Right hindlimb (tissue), 1 donor: ENCODE measurements at places on chromosomes 7 and 10.

DNA sequence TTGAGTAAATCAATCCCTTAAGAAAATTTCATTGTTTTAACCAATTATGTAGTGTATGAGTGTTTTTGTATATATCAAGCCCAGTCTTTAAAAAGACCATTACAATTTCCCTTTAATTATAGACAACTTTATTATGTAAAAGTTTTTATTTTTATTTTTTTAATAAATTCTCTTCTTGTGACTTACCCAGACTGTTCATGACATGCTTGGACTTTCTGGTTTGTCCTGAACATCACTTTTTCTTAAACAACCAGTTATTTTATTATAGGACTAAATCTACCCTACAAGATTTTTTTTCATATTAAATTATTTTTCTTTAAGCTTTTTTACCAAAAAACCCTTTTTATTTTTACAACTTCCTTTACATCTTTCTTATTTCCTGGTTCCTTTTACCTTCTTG is 410.4 kb downstream of the ATRNL1 start:
- no peak for DNase-seq

GRCh38 chr10:65496541-65496940 is 1429.3 kb upstream of the LRRTM3 start:
- no peak for DNase-seq

DNA sequence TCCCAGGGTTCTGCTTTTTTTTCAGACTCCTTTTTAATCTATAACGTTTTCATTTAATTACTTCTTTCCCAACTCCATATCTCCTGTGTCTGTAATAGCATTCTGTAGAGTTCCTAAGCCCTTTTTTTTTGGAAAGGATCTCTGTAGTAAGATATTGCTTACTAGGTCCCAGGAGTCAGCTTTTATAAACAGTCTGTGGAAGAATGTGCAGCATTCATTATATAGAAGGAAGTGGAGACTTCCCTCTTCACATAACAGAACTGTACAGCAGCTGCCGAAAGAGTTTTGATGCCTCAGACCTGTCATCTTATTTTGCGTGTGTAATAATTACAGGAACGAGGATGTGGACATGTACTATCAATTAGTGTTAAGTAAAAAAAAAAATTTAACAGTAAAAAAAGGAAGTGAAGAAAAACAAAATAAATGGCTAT is 7.4 kb upstream of the STEAP4 start:
- no peak for DNase-seq

DNA sequence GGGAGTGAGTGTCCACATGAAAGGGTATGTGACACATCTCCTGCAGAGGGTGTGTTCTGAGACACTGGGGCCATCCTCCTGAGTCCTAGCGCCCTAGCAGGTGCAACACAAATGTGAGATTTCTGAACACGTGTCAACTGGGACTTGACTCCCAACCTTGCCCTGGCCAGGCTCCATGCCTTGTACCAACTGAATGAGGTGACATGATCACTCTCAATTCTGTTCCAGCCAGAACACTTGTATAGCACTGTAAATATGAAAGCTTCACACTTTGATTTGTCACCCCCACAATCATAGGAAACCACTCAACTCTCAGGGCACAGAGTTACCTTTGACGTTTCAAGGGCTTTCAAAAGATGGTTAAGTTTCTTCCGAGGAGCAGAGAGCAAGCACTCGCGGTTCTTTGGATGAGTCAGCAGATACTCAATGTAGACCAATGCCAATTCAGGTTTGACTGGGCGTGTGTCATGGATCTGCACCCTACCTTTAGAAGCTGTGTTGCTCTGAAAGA is 48.6 kb downstream of the NCAPG2 start:
- no peak for DNase-seq

GRCh38 chr7:134636008-134636449 is 10.6 kb upstream of the BPGM start:
- no peak for DNase-seq

DNA sequence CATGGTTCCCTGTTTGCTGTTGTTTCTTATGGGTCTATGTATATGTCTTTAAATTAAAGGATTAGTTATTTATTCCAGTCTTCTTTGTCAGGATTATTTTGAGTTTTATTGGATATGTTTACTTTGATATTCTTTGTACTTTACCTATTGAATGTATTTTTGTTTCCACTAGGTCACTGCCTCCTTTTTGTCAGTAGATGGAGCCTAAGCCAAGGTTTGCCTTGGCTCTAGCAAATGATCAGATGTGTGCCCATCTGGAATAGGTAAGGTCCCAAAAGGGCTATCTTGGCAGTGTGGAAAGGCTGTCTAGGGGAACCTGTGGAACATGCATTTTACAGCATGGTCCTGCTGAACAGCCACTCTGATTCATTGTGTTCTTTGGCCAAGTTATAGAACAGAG is 337.3 kb upstream of the GHITM start:
- no peak for DNase-seq

DNA sequence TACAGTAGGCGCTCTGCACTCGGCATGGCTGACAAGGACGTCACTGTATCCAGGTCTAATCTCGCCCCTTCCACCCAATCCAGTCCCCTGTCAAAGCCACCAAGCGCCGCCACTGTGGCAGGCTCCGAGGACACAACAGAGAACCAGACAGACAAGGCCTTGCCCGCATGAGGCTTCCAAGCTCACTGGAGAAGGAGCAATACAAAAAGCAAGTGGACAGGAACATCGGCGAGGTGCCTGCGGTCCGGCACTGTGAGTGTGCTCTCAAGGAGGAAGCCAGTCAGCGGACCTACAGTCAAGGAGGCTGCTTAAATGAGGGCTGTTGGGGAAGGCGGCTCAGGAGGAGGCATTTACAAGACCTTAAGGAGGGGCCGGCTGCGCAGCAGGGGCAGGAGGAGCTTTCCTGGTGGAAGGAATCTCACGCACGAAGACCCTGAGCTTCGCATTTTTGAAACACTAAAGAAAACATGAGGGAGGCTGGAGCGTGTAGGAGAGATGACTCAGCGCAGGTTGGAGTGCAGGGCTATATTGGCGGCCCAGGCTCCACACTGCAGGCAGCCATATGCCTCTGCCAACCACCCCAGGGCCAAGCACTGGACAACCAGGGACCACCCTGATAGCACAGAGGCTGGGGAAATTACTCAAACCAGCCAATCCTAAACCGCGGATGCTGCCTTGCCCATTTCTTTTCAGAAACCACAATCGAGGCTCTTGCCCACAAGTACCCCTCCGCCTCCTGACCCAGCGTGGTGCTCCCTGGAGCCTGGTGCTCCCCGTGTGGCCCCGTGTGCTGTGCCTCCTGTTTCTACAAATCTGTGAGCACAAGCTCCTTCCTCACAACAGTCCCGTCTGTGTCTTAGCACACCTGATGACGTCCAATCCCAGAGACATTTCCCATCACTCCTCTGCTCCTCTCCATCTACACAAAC is 28.9 kb downstream of the GNA12 start:
- DNase-seq: no peak

DNA sequence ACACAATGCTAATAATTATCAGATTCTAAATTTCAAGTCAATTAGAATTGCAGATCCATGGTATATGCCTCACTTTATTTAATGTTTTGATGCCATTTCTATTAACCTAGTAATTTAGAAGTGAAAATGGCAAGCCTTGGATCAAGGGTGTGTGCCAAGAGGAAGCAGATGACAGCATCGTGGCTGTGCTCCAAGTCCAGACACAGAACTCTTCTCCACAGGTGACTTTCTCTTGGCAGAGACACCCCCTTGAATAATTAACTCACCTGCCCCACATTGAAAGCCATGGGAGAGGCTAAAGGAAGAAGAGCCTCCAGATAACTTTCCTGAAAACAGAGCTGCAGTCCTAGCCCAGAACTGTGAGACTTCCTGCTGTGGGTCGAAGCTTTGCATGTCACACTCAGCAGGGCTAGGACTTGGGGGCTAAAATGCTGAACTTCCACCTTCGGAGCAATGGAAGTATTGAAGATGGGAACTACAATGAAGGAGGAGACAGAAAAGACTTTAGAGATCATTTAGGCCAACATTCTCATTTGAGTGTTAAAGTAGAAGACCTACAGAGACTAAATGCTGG is 996 bp upstream of the C10orf90 start:
- no peak for DNase-seq

DNA sequence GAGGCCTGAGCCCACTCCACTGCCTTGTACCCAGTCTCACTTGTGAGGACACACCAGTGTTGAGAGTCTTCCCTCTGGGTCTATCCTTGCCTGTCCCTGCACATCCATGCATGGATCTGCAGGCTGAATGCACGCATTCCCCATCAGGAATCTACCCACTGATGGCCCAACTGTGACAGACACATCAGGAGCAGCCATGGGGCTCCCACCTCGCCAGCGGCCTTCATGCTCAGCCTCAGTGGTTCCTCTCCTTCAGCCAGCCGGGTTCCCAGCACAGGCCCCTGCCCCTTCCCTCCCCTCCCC is 21.3 kb downstream of the ANTXRL start:
- no peak for DNase-seq

- DNase-seq: no peak
These were observed 194.9 kb upstream of the CDCA7L start for GRCh38 chr7:22140578-22140977.
